ENCODE measurements at places on chromosomes 13 and 19.

DNA sequence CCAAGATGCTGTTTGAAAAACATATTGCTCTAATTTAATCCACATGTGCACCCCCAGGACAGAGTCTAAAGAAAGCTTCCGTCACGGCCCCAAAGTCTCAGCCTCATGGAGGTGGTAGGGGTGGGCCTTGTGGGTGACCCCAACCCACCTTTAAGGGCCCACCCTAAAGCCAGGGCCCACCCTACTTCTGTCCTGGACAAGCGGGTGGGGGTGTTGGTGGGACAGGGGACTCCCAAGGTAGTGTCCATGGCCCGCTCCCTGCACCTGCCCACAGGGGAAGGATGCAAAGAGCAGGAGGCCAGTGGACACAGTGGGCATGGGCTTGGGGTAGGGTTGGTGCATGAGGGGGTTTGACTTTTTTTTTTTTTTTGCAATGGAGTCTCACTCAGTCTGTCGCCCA is 66.8 kb downstream of the KCTD15 start:
- DNase-seq, result no peak

- DNase-seq, result no peak
These were observed 163.7 kb downstream of the KLF12 start for GRCh38 chr13:73970421-73971055.

DNA sequence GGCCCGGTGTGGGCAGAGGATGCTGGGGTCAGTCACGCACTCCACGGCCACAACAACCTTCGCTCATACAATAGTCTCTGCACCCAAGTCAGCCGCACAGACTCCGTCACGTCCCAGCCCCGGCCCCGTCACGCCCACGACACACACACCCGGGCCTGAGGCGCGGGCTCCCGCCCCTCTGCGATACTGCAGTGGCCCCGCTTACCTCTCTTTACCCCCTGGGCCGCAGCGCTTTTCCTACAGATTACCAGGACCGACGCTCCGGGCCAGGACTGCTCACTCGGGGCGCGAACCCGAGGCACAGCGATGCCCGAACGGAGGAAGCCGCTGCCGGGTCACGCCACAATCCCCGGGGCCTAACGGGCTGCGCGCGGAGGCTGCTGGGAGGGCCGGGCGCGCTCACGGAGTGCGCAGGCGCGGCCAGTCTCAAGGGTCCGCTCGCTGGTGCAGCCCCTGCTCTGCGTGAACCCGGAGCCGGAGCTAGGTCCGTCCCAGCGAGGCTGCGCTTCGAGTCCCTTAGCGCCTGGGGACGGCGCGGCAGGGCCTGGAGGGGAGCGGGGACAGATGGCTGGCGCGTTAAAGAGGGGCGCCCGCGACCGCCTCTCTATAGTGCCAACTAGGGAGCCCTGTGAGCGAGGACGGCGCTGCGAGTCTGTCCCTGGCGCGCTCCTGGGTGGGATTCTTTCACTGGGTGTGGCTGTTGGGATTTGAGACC is at the start of gene ZFP82:
Gene ZFP82, minus strand, starts transcription at position 358 of the 715 bp plus-strand sequence. CDS start 8,855 bp downstream, outside the sequence.
- no peak for DNase-seq

GRCh38 chr13:50205581-50205980 is 190.3 kb downstream of the KCNRG start:
- DNase-seq, result no peak

DNA sequence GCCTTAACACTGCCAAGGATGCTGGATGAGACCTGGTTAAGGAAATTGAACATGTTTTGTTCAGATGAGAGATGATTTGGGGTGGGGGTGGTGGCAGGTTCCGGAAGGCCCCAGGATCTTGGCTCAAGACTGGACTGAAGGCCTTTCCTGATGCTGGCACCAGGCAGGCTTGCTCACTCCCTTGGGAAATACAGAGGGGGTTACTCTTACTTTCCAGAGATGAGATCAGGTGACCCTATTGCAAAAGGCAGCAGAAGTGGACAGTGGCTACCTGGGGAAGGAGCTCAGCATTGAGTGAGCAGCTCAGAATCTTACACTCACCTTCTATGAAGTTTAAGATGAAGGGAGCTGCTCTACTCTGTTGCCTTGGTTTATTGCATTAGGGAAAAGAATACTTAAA is 10.8 kb downstream of the GATAD2A start:
- DNase-seq, result no peak

DNA sequence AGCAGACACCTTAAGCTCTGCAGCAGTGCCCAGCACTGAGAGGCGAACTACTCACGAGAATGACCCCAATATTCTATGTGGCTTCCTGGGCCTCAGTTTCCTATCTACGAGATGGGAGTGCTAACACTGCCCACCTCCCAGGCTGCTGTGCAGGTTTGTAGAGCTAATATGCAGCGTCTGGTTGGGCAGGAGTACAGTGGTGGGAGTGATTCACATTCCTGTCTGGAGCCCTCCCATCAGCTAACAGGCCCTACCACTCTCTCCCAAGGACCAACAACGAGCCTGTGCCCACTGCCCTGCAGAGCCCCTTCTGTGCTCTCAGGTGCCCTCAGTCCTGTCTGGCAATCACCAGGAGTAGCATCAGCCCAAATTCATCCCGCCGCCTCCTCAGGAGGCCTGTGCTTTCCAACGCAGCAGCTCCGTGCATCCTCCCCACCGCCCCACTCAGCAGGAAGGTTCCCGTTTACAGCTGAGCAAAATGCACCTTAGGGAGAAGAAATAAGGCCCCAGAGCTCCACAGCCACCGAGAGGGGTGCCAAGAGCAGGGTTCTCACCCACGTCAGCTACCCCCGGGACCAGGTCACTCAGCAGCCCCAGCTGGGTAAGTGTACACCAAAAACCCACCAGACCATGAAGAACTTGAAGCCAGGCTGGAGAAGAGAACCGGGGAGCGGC is 6.6 kb downstream of the AKT2 start:
- DNase-seq, result no peak

GRCh38 chr13:30466358-30466714 is 600 bp upstream of the HMGB1 start:
- DNase-seq, result peak; percentile 72

GRCh38 chr19:7137120-7137519 is 67.6 kb downstream of the ZNF557 start:
- DNase-seq, result no peak

DNA sequence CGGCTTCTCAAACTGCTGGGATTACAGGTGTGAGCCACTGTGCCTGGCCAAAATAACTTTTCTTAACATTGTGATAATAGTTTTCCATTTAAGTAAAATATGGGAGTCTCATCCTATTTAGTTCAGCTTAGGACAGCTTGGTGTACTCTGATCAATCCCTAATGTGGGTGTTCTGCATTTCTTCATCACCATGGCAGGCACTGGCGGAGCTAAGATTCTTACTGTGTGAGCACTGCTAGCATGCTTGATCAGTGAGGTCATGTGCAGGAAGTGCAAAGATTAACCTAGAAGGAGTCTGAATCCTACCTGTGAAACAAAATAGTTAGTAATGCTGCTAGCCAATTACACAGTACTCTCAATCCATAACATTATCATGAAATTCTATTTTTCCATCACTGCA is 1684.2 kb upstream of the SLC10A2 start:
- no peak for DNase-seq

DNA sequence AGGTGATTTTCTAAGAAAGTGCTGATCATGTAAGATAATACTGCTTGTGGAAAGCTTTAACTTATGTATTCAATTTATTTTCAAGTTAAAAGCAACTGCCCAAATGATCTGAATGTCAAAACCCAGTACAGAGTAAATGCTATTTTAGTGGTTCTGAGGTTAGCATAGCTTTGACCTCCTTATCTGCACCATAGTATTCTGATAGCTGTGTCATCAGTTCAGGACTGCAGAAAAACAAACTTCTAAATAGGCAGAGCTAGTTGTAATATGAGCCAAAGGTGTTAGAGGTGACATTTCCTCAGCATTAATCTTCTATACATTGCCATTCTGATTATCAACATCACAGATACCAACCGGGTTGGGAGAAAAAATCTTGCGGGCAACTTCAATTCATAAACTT is 758.7 kb downstream of the SLITRK5 start:
- DNase-seq, result no peak

- DNase-seq, result peak; percentile 28
These were observed 44.5 kb upstream of the GTF3A start for GRCh38 chr13:27379694-27380641.

- DNase-seq, result no peak
These were observed 593.8 kb downstream of the OLFM4 start for GRCh38 chr13:53622456-53622855.

DNA sequence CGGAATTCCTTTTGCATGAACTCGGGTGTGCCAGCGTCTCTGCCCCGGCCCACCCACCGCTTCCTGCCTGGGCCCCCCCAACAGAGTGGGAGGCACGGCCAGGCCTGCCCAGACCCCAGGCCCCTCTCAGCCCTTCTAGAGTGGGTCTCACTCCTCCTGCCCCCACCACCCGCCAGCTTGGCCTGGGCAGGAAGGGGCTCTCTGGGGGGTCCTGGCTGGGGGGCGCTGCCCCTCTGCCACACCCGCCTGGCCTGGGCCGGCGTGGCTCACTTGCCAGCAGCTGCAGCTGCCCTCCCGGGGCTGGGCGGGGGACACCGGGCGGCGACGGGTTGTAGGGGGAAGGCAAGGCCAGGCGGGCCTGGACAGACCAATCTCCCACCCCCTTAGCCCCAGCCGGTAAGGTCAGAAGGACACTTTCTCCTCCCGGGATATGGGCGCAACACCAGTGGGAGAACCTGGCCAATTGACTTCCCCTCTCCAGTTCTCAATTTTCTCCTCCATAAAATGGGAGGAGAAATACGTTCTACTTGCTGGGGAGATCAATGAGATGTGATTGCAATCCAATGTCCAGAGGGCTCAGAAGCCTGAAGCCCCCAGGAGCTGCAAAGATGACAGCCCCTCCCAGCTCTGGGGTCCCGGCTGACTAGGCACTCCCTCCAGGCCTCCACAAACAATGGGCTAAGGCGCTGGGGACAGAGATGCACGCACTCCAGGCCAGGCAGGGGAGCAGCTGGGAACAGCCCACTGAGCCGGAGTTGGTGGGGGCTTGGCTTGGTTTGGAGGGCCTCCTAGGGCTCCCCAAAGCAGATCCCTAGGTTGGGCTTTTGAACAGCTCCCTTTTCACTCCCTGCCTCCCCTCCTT is 2.4 kb downstream of the CRLF1 start:
- no peak for DNase-seq

- peak; percentile 85 for DNase-seq
These were observed 11.8 kb downstream of the LRRC4B start for GRCh38 chr19:50556282-50557008.

GRCh38 chr13:25455146-25455545 is 83.4 kb downstream of the ATP8A2 start:
- DNase-seq, result peak; percentile 47

DNA sequence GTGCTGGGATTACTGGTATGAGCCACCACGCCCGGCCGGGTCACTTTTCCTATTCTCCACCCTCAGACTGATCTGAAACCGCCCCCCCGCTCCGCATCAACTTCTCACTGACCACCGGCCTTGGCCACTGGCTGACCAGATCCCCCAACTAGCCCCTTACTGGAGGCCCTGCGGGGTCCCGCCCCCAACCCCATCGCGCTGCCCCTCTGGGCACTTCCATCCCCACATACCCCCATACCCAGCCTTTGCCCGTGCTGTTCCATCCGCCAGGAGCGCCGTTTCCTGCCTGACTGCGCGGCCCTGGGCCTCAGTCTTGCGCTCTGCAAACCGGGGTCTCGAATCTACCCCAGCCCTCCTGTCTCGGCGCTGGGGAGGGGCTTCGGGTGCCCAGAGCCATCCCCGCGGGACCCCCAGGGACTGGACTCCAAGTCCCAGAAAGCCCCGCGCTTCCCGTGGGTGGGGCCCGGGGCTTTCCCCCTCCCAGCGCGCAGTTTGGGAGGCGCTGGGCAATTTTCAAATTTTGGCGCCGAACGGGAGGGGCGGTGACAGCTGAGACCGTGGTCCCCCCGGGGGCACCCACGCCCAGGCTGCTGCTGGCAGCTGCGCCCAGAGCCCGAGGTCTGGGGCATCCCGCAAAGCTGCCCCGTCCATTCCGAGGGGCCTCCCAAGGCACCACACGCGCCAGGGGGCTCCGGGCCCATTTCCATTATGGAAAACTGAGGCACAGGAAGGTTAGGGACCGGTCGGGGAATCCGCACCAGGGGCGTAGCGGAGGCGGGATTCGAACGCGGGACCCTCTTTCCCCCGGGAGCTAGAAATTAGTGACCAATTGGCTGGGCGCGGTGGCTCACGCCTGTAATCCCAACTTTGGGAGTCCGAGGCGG is 5.2 kb upstream of the LMNB2 start:
- DNase-seq, result no peak

GRCh38 chr13:110334256-110334655 is 27.2 kb downstream of the COL4A2 start:
- DNase-seq, result no peak

DNA sequence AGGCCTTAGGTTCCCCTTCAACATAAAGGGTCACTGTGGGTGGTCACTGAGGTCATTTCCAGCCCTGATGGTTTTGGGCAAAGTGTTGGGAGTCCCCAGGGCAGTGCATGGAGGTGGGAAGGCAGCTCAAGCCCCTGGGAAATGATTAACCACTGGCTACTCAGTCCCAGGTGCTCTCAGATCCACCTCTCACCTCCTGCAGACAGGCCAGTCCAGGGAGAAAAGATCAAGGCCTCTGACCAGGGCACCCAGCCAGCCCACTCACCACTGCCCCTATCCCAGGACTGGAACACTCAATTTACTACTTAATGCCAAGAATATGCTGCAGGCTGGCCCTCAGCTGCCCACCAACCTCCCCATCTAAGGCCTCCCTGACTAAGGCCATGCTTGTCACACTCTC is 1307.9 kb downstream of the UQCRFS1 start:
- no peak for DNase-seq

DNA sequence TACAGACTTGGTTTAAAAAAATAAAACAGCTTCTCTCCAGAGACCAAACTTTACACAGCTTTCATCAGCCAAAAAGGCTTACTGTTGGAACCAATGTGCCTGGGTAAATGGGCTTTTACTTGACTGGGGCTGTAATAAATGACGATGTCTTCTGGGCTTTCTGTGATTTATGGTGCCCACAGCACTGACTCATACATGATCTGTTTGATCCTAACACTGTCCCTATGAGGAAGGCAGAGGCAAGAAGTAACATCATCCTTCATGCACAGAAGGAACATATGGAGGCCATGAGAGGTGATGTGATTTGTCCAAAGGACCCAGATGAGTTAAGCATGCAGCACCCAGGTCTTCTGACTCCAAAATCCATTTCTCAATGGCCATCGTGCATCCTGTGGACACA is 77.4 kb downstream of the DOCK9 start:
- peak; percentile 12 for DNase-seq

Measured in RKO (cell line).